ENCODE measurements at places on chromosomes 3 and 15. TPM values are rescaled to one million over a fixed set of nuclear protein-coding genes. Genes with fewer than 3 reads are reported as not detected.

The GABRG3 gene
- not detected for total RNA-seq

The CSTA gene
- 1.1 TPM for total RNA-seq

The PLSCR4 gene
- 51.9 TPM for total RNA-seq

The CAMKV gene
- total RNA-seq, result 0.12 TPM

The SLC24A5 gene
- total RNA-seq, result not detected

The TMPRSS7 gene
- total RNA-seq, result 0.11 TPM

The SEMA5B gene
- 0.15 TPM for total RNA-seq

The GP5 gene
- total RNA-seq, result not detected

The PROS1 gene
- 33.0 TPM for total RNA-seq

The WDR49 gene
- 1.0 TPM for total RNA-seq

The TMCO5A gene
- not detected for total RNA-seq

The SV2B gene
- total RNA-seq, result 0.40 TPM

The TBL1XR1 gene
- total RNA-seq, result 165 TPM

- no peak for DNase-seq
Observed at GRCh38 chr3:30664884-30665283, 58.5 kb downstream of the TGFBR2 start.

DNA sequence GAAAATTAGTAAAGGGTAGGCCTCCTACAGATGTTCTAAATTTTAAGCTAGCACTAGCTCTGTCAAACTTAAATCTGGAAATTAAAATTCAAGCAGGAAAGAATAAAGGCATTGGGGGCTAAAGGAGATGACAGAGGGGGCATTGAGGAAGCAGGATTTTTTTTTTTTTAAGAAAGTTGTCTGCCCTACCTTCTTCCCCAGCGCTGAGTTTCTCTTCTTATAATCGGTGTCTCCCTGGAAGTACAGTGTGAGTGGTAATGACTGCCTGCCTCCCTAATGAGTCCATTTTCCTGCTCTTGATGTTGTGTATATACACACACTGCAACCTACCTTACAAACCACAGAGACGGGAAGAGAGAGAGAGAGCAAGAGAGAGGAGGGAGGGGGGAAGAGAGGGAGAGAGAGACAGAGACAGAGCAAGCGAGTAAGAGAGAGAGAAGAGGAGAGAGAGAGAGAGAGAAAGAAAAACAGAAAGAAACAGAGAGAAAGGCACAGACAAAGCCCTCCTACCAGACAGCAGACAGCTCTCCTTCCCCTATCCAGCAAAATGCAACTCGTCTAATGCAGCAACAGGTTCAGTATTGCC lies 47.0 kb downstream of the ZBTB20 start:
- peak; percentile 11 for DNase-seq

GRCh38 chr3:25155652-25156471 lies 272.2 kb upstream of the RARB start:
- no peak for DNase-seq

DNA sequence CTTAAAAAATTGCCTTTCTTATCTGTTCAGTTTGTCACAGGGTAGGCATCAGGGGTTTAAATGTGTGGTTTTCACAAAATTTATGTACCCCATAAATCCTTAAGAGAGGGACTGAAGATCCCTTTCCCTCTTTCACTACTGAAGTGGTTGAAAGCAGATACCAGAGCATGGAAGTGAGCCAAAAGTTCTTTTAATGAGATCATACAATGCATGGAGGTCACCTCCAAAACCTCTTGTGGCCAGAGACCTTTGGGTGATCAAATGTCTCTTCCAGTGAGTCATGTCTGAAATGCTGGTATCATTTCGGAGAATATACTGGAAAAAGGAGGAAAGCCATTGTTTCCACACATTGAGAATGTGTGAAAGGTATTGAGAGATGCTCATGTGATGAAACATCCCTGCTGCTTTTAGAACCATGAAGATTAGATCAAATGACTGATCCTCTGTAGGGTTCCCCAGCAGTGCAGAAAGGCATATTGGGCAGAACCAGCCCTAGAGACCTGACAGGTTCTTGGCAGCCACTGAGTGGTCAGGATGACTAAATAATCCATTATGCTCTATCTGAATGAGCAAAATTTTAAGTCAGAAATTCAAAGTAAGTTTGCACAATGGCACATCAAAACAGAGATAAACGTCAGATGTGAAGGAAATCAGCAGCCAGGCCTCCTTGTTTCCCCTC lies 165.8 kb upstream of the SLC2A2 start:
- DNase-seq, result no peak

DNA sequence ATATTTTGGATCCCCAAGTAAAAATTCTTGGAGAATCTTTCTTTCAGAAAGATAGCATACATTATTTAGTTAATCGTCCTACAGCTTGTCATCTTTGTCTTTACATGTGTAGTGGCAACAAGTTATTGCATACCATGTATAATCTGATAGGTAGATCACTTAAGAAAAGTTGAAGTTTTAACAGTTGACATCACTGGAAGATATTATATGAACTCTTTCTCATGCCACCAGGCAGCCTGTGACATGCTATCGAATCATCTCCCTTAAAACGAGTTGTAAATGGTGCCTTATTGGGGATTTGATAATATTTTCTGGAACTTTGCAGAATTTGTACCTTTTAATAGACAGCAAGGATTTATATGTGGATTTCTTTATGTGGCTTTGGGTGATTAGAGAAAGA lies 8.7 kb downstream of the U2SURP start:
- DNase-seq, result no peak

- no peak for DNase-seq
Observed at GRCh38 chr15:38112406-38112805, 140.2 kb upstream of the SPRED1 start.

GRCh38 chr3:140842984-140843649 lies 98.5 kb upstream of the SLC25A36 start:
- DNase-seq, result no peak

- DNase-seq, result peak; percentile 85
Observed at GRCh38 chr15:75578948-75579920, at the start of gene PTPN9. PTPN9 (minus strand) TSS chr15:75579315; CDS start chr15:75578776, 539 bp downstream.

GRCh38 chr15:63051156-63052066 lies 8.9 kb downstream of the TPM1 start:
- no peak for DNase-seq

GRCh38 chr3:67044295-67044694 lies 46.2 kb downstream of the KBTBD8 start:
- DNase-seq, result no peak

GRCh38 chr15:74794248-74794969 lies 12.5 kb downstream of the CSK start:
- no peak for DNase-seq

DNA sequence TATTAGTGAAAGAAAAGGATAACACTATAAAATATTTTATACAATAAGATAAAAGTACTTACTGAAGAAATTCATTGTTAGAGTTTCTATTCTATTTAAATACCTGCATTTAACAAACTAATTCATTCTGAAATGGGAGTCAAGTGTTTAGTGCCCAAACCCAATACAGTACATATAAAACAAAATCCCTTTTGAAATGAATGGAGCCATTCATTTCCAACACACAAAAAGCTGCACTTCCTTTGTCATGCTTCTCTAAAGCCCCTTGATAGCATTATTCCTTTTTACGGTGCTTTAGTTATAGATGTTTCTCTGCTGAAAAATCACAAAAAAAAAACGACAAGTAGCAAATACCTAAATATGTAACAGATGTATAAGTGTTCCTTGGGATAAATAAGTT lies 596.3 kb downstream of the ZIC1 start:
- no peak for DNase-seq

DNA sequence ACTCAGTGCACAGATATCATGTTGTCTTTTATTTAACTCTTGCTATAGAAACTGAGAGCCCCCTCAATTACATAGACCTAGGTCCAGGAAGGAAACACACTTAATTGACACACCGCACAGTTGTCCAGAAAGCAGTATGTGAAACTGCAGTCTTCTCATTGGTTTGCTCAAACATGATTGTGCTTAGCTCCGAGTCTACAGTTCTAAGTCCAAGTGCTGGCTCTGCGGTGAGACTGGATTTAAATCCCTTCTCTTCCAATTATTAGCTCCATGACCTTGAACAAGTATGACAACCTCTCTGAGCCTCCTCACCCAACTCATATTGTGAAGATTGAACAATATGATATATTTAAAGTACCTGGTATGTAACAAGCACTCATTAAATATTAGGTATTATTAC lies 19.0 kb upstream of the AHSG start:
- no peak for DNase-seq

- no peak for DNase-seq
Observed at GRCh38 chr15:55366981-55367380, 41.2 kb downstream of the CCPG1 start.
